Omental fat pad (tissue), 4 donors: ENCODE measurements at places on chromosomes 1 and 21. TPM values are rescaled to one million over a fixed set of nuclear protein-coding genes. Genes with fewer than 3 reads are reported as not detected.

ZNF683 gene
- total RNA-seq: not detected

U2AF1 gene
- total RNA-seq: 91.9 TPM

RYR2 gene
- 1.3 TPM for total RNA-seq

TOMM40L gene
- 9.6 TPM for total RNA-seq

HES3 gene
- total RNA-seq: not detected

NLRP3 gene
- total RNA-seq: 17.7 TPM

COL24A1 gene
- total RNA-seq: 1.1 TPM

DOP1B gene
- total RNA-seq: 17.7 TPM

USH2A gene
- total RNA-seq: not detected

CRYAA gene
- total RNA-seq: not detected

HUNK gene
- 1.5 TPM for total RNA-seq

NID1 gene
- 131 TPM for total RNA-seq

RPE65 gene
- not detected for total RNA-seq

OR6N1 gene
- not detected for total RNA-seq

CRYBG2 gene
- total RNA-seq: not detected

ERRFI1 gene
- total RNA-seq: 108 TPM

NES gene
- 76.4 TPM for total RNA-seq

ATP13A2 gene
- 18.7 TPM for total RNA-seq

PLA2G2D gene
- not detected for total RNA-seq

GNG5 gene
- 89.2 TPM for total RNA-seq

CCDC27 gene
- total RNA-seq: not detected

CD1D gene
- 2.9 TPM for total RNA-seq

APOBEC4 gene
- not detected for total RNA-seq

FCGR1A gene
- total RNA-seq: 8.7 TPM
